NCI-H1092 (cell line): ENCODE measurements at places on chromosomes 7 and 10.

- DNase-seq, result no peak
These were observed 345.0 kb downstream of the SORCS1 start for GRCh38 chr10:106819490-106819889.

DNA sequence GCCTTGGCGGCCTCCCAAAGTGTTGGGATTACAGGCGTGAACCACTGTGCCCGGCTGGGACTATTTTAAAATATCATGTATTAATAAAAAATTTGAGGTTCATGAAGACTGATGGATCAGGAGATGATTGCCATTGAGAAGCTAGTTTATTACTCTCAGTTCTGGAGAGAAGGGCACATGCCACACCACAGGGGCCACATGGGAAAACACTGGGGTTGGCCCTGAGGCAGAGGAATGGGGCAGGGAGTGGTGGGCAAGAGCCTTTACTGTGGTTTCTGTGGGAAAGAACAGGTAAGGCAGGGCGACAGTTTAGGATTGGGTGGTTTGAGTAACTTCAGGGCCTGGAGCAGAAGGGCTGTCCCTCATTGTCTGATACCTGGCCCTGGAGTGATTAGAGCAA, 6.8 kb upstream of the TBRG4 start:
- DNase-seq, result no peak

GRCh38 chr10:120508393-120508792, 51.4 kb downstream of the PLPP4 start:
- no peak for DNase-seq

GRCh38 chr10:71338728-71339495, 19.9 kb downstream of the SLC29A3 start:
- DNase-seq, result no peak

GRCh38 chr10:79050896-79051555, 17.7 kb upstream of the ZMIZ1 start:
- DNase-seq, result no peak

GRCh38 chr7:18753972-18754610, 258.5 kb downstream of the HDAC9 start:
- no peak for DNase-seq

GRCh38 chr7:70405241-70405640, 726.7 kb upstream of the GALNT17 start:
- DNase-seq, result no peak

GRCh38 chr10:114095559-114096337, 52.1 kb downstream of the ADRB1 start:
- no peak for DNase-seq

GRCh38 chr10:21340331-21340730, 185.2 kb downstream of the SKIDA1 start:
- no peak for DNase-seq

GRCh38 chr10:20990604-20991003, 93.5 kb upstream of the NEBL start:
- no peak for DNase-seq
